Activated gamma-delta T cell treated with anti-CD3 and anti-CD28 coated beads, Interleukin-2, amount 50 U/mL, for 16 hours (primary cell): ENCODE measurements at places on chromosomes 3 and 15.
A peak's percentile ranks its signal among the peaks of the same experiment; 100 is the strongest.

GRCh38 chr3:16102187-16102561, 72.3 kb upstream of the GALNT15 start:
- DNase-seq = no peak

DNA sequence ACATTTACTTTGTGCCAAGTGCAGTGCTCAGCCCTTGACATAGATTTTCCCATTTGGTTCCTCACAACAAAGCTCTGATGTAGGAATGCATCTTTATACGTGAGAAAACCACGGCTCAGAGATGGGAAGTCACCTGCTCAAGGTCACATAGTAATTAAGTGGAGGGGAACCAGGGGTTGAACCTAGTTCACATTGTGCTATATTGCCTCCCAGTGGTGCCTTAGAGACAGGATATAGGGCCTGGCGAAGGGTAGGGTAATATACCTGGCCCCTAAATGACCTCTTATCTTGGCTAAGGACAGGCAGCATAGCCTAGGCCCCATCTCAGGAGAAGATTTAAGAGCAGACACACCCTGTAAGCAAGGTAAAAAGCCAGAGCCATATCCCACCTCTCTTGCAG, 71.5 kb downstream of the FOXP1 start:
- DNase-seq = peak; percentile 14

DNA sequence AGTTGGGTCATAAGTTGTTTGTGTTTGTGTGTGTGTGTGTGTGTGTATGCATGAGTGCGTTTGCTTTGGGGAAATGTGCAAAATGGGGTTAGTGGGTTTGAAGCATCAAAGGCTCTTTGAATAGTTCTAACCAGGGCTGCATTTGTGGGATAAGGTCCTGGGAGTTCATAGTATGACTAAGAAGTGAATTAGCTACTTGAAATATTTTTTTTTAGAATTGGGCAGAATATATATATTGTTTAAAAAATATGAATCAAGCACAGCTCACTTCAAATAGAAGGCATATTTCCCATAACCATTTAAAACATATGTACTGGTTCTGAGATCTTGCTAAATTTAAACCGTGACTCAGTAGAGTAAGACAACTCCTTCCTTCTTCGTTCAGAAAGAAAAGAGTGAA, 43.1 kb downstream of the IGF2BP2 start:
- no peak for DNase-seq

GRCh38 chr3:35649405-35649804, 10.1 kb downstream of the ARPP21 start:
- DNase-seq = no peak

DNA sequence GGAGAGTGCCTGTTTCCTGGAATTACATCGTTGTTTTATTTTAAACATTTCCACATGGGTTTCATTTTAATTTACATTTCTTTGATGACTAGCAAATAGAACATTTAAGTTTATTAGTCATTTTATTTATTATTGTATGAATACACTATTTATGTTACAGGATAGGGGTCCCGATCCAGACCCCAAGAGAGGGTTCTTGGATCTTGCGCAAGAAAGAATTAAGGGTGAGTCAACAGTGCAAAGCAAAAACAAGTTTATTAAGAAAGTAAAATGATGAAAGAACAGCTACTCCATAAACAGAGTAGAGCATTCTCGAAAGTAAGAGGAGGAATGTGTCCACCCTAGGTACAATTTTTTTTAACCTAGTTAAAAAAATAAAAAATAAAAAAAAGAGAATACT, 539.5 kb downstream of the NAALADL2 start:
- DNase-seq = no peak

DNA sequence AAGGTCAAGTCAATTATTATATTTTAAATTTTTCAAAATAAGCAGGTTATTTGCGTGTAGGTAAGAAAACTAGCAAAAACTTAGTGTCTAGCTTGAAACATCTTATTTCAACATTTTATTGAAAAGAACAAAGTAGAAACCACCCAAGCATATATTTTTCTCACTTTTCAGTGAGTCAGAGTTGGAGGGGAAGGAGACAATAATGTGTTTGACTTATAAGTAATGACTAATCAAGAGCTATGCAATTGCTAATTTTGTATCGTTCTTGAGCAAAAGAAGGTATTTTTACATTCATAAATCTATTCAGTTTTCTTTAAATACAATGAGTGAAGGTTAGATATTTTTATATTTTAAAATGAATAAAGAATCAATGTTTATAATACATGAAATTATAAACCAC, 54.4 kb upstream of the P2RY1 start:
- DNase-seq = no peak

DNA sequence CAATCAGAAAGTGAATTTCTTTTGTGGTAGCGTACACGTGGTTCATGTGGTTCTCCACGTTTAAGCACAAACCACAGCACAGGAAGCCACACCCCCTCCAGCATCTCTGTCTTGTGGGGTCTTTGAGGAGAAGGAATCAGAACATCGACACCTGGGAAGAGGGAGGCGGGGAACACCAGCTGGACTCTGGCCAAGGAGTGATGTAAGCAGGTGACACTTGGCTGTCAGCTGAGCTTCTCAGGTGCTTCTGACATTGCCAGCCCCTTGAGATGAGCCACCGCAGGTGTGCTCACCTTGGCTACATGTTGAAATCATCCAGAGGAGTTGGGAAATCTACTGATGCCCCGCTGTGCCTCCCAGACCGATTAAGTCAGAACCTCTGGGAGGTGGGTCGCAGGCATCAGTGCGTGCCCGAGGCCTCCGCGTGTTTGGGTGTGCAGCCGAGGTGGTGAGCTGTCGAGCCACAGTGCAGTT, 85.0 kb downstream of the FAM81A start:
- peak; percentile 26 for DNase-seq

DNA sequence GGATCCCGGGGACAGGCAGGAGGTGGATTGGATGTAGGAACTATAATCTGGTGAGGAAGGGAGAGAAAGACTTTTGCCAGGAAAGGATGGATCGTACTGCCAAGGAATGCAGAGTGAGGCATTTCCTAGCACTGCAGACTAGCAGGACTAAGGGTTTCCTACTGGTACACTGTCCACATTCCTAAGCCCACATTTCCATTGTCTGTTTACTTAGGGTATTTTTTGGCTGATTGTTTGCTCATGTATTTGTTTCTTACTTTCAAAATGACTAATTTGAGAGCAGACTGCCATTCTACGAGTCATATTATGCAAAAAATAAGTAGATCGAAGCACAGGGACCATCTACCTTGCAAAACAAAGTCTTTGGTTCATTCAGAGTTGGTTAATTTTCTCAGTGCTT, 1029.5 kb upstream of the NR2F2 start:
- no peak for DNase-seq

- DNase-seq = no peak
These were observed 5.6 kb downstream of the FOXL2 start for GRCh38 chr3:138941259-138941885.

GRCh38 chr15:34109797-34110663, 8.1 kb downstream of the PGBD4 start:
- DNase-seq = no peak

GRCh38 chr15:61720197-61720704, 340.0 kb downstream of the VPS13C start:
- no peak for DNase-seq

GRCh38 chr3:94616833-94617232, 554.0 kb downstream of the NSUN3 start:
- no peak for DNase-seq

DNA sequence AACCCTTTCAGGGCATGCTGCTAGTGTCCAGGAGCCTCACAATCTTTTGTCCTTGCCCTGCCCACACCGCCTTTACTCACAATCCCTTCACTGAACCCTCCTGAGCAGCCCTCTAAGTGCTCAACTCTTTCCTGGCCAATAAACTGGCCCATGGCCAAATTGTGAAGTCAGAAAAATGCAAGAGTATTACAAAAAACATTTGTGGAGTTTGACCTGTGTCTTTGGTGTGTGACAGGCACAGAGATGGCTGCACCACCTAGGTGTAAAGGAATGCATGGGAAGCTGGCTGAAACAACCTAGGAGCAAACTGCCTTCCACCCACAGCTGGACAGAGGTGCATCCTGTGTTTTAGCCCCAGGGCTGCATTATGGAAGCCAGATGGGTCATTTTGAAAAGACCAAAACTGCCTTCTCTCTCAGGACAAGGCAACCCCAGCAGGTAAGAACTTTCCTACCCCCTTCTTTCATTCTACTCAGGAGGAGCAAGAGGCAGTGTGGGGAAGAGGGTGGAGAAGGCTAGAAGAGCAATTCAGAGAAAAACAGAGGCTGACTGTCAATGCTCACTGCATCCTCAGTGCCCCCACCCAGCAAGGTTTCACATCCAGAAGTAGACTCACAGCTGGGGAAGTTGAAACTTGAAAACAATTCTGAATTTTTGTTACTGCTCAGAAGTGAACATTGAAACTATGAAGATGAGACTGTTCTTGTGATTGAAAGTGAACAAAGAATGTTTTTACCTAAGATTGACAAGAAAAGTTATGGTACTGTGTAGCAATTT, 78.6 kb downstream of the TRIM42 start:
- DNase-seq = no peak
